WTC11 (cell line): ENCODE measurements at places on chromosomes 1 and 21. TPM values are rescaled to one million over a fixed set of nuclear protein-coding genes. Genes with fewer than 3 reads are reported as not detected.

- no peak overlapping the region for H3K27ac ChIP-seq
- DNase-seq = peak; percentile 45
- H3K36me3 ChIP-seq = no peaks in the 10 kb centered on the region
- peaks cover 19% of the 10 kb centered on the region for H3K4me1 ChIP-seq
Measured at GRCh38 chr1:29123053-29123886, 433 bp downstream of the TMEM200B start.

DNA sequence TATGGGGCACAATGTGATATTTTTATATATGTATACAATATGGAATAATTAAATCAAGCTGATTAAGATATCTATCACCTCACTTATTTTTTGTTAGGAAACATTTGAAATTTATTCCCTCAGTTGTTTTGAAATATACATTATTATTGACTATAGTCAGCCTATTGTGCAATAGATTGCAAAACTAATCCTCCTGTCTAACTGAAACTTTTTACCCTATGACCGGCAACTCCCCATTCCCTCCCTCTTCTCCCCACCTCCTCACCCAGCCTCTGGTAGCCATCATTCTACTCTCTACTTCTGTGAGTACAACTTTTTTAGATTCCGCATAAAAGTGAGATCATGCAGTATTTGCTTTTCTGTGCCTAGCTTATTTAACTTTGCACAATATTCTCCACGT, 117.7 kb upstream of the SGIP1 start:
- no peak overlapping the region for H3K4me3 ChIP-seq
- peaks cover 32% of the 10 kb centered on the region for H3K36me3 ChIP-seq
- no peaks in the 10 kb centered on the region for H3K4me1 ChIP-seq

The TRAF3IP3 gene
- 0.55 to 0.74 TPM (median 0.71 TPM) in 3 replicates for total RNA-seq

DNA sequence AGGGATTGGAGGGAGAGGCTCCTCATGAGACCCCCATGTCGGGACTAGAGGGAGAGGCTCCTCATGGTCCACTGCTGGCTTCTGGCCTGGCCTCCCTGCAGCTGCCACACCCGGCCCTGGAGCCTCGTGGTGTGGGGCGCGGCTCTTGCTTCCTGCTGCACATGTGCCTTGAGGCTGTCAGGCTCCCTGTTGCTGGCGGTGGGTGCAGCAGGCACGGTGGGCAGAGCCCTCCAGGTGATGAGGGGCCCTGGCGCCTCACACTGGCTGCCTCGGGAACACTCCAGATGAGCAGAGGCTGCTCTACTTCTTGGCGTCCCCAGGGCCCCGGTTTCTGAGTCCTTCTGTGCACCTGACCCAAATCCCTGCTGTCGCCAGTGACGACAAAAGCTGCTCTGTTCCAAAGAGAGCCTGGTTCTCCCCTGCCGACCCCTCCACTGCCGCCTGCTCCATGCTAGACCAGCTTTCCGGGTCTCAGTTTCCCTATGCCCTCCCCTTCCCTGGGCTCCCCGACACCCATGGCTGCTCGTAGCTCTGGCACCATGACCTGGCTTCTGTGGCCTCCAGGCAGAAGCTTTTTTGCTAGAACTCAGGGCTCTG, 9.7 kb upstream of the ATAD3B start:
- no peak overlapping the region for H3K4me3 ChIP-seq
- H3K27me3 ChIP-seq = no peaks in the 10 kb centered on the region
- no peak for DNase-seq
- no peak overlapping the region for H3K27ac ChIP-seq
- no peaks in the 10 kb centered on the region for H3K4me1 ChIP-seq

DNA sequence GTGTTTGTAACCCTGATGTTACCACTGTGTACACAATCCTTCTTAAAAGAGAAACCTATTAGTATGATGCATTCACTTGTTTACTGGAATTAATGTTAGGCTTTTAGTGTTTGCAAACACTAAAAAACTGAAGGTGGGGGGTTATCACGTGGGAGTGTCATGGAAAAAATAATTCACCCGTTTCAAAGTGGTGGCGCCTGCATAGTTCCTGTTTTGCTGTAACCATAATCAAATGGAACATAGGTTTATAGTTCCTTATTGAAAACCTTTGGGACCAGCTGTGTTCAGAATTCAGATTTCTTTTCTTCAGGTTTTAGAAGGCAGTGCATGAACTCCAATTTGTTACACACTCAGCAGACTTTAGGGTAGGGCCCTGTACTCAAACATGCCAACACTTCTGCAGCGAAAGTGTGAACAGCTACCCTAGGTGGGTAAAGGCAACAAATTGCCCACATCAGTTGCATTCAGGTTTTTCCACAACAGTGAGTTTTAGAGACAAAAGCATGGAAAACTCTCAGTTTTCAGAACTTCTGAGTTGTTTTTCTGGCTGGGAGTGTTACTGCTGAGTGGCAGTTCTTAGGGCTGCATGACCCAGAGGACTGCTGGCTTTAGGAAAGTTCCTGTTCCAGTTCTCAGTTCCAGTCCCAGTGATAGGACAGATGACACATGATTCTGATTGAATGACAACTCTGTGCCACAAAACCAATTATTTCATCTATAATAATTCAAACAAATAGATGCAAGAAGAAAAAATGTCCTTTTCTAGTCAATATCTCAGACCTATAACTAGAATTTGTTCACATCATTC, 29.1 kb upstream of the IVNS1ABP start:
- H3K4me1 ChIP-seq = peaks cover 21% of the 10 kb centered on the region
- no peak for DNase-seq
- H3K36me3 ChIP-seq = no peaks in the 10 kb centered on the region
- no peaks in the 10 kb centered on the region for H3K27me3 ChIP-seq
- H3K27ac ChIP-seq = no peak overlapping the region
- H3K4me3 ChIP-seq = no peak overlapping the region

DNA sequence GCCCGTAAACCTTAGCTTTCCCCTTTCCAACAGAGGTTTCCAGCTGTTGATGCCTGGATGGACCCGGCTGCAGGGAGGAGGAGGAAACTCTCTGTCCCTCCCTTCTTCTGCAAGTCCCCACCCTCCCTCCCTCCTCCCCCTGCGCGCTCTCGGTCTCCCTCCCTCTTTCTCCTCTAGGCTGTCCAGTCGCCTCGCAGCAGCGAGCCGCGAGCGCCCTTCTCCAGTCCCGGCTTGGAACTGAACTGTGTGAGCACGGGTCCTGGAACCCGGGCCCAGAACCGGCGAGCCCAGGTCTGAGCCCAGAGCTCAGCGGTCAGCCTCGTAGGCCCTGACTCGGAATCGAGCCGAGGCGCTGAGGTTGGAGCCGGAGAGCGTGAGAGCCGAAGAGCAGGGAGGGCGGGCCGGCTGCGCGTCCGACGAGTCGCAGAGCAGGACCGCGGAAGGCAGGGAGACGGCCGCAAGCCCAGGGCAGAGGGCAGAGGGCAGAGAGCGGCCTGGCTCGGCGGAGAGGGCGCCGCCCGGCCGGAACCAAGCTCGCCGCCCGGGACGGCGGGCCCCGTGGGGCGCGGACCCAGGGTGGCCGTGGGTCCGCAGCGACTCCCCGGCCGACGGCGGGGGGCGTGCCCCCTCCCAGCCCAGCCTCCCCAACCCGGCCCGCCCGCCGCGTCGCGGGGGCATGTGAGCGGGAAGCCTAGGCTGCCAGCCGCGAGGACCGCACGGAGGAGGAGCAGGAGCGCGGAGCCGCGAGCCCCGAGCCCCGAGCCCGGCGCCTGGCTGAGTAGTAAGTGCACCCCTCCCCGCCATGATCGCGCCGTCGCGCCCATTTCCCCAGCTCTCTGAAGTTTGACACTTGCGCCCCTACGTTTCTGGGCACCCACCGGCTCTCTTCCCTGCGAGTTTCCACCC, at the start of gene SOX13:
Gene SOX13, plus strand, starts transcription at position 185 of the 906 bp plus-strand sequence. CDS start 39,801 bp downstream, outside the sequence.
- H3K27ac ChIP-seq = peak within 1 kb of the TSS; percentile 98
- H3K36me3 ChIP-seq = peaks cover 3% of the 10 kb centered on the region
- H3K4me1 ChIP-seq = peaks cover 56% of the 10 kb centered on the region
- H3K4me3 ChIP-seq = peak within 1 kb of the TSS; percentile 99

GRCh38 chr1:60114745-60115318, 41.3 kb upstream of the C1orf87 start:
- H3K36me3 ChIP-seq = no peaks in the 10 kb centered on the region
- H3K27me3 ChIP-seq = no peaks in the 10 kb centered on the region
- H3K4me3 ChIP-seq = no peak overlapping the region
- DNase-seq = peak; percentile 8

The ZNF593OS gene
- total RNA-seq = not detected in 3 replicates

DNA sequence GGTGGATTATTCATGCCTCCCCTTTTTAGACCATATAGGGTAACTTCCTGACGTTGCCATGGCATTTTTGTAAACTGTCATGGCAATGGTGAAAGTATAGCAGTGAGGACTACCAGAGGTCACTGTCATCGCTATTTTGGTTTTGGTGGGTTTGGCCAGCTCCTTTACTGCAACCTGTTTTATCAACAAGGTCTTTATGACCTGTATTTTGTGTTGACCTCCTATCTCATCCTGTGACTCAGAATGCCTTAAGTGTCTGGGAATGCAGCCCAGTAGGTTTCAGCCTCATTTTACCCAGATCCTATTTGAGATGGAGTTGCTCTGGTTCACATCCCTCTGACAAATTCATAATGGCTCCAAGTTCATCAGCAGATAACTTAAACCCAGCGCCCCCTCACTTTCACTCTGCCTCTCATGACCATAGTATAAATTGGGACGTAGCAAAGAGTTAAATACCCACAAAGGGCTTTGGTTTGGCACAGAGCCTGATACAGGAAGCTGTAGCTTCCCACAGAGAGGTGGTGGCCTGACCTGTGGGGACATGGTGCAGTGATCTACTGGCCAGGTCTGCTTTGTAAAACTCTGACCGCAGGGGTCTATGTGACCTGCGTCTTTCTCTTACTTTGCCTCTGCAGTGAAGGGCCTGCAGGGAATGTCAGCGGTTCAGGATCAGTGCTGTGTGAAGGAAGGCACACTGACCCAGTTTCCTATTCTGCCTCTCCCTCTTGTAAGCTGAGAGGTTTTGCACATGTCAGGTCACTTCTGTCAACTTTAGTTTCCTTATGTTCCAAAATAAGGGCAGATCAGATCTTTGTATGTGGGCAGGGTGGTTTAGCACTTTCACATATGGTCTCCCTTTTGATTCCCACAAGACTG, 78.1 kb upstream of the ZNF644 start:
- no peak overlapping the region for H3K4me3 ChIP-seq
- no peaks in the 10 kb centered on the region for H3K27me3 ChIP-seq
- H3K36me3 ChIP-seq = peaks cover 4% of the 10 kb centered on the region
- H3K4me1 ChIP-seq = peaks cover 42% of the 10 kb centered on the region
- peak overlapping the region; percentile 75; the same call in 1 of the 2 replicates for H3K27ac ChIP-seq
- DNase-seq = no peak

The INAVA gene
- 41.2 to 47.9 TPM (median 47.6 TPM) in 3 replicates for total RNA-seq

GRCh38 chr1:116725798-116726197, 28.4 kb upstream of the CD2 start:
- DNase-seq = no peak
- no peaks in the 10 kb centered on the region for H3K36me3 ChIP-seq
- no peak overlapping the region for H3K4me3 ChIP-seq
- peaks cover 23% of the 10 kb centered on the region for H3K4me1 ChIP-seq
- H3K27me3 ChIP-seq = no peaks in the 10 kb centered on the region; the same call in 1 of the 2 replicates

DNA sequence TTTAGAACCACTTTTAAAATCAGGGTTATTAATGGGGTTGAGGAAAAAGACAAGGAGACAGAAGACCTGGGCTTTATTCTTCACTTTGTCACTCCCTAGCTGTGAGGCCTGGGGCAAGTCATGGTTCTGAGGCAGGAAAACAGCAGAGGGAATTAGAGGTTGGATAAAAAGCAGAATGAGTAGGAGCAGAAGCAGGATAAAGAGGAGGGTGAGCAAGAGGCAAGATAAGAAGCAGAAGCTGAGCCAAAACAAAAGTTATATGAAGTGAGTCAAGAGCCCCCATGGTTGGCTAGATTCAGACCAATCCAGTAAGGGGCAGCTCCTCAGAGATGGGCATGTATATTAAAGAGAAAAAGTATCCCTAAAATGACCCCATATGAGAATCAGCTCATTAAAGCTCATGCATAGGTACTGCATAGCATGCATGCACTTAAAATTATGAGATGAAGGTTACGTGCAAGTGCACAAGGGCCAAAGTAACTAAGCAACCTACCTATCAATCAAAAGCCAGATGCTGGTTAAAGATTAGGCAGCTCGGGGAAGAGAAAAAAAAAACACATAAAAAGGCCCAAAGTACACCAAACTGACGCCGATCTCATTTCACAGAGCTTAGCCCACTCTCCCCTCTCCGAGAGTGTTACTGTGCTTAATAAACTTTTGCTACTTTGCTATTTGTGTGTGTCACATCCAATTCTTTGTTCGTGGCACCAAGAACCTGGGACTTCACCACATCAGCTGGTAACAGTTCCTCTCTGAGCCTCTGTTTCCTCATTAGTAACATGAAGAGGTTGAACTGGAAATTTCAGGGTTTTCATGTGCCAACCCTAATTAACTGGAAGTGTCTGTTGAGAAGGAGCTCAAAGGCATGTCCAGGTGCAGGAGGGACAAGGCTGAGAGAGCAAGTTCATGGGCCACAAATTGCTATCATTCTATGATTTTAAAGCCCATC, 2.2 kb downstream of the AVPR1B start:
- H3K36me3 ChIP-seq = no peaks in the 10 kb centered on the region
- H3K27me3 ChIP-seq = peaks cover 37% of the 10 kb centered on the region
- H3K4me3 ChIP-seq = no peak overlapping the region
- peaks cover 15% of the 10 kb centered on the region for H3K4me1 ChIP-seq
- H3K27ac ChIP-seq = no peak overlapping the region
- DNase-seq = no peak

GRCh38 chr1:55869065-55869464, 653.9 kb upstream of the USP24 start:
- H3K4me1 ChIP-seq = peaks cover 15% of the 10 kb centered on the region
- no peak overlapping the region for H3K4me3 ChIP-seq
- DNase-seq = no peak
- H3K27ac ChIP-seq = no peak overlapping the region

- H3K4me3 ChIP-seq = no peak overlapping the region
- peaks cover 66% of the 10 kb centered on the region for H3K36me3 ChIP-seq
- H3K4me1 ChIP-seq = no peaks in the 10 kb centered on the region
- H3K27ac ChIP-seq = no peak overlapping the region
Measured at GRCh38 chr1:248737457-248737856, 18.1 kb downstream of the LYPD8 start.

DNA sequence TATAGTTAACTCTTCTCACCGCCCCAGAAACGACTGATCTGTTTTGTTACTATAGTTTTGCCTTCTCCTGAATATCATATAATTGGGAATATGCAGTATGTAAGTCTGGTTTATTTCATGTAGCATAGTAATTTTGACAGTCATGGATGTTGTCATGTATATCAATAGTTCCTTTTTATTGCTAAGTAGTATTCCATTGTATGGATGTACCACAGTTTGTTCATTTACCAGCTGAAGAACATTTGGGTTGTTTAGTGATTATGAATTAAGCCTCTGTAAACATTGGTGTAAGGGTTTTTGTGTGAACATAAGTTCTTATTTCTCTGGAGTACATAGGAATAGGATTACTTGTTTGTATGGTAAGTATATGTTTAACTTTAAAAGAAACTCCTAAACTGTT, 55.5 kb downstream of the ACTL8 start:
- H3K27me3 ChIP-seq = peaks cover 5% of the 10 kb centered on the region; the same call in 1 of the 2 replicates
- no peak overlapping the region for H3K4me3 ChIP-seq
- no peaks in the 10 kb centered on the region for H3K4me1 ChIP-seq

DNA sequence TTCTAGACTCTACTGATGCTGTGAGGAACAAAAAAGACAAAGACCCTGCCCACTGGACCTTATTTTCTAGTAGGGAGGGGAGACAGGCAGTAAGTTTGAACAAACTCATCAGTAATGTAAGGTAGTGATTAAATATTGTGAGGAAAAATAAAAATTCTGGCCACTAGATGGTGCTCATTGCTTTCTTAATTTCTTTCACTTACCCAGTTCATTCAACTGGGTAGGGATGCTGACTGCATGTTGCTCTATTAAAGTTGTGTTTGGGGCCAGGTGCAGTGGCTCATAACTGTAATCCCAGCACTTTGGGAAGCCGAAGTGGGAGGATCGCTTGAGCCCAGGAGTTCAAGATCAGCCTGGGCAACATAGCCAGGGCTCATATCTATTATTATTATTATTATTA, 6.3 kb upstream of the KYAT3 start:
- H3K27ac ChIP-seq = no peak overlapping the region
- H3K4me3 ChIP-seq = no peak overlapping the region
- no peaks in the 10 kb centered on the region for H3K4me1 ChIP-seq
